ENCODE measurements at places on chromosomes 5 and 9. TPM values are rescaled to one million over a fixed set of nuclear protein-coding genes. Genes with fewer than 3 reads are reported as not detected.

The TPD52L3 gene
- not detected for total RNA-seq

The ARL15 gene
- total RNA-seq = 74.4 TPM

The GTF2H2 gene
- 10.8 TPM for total RNA-seq

DNA sequence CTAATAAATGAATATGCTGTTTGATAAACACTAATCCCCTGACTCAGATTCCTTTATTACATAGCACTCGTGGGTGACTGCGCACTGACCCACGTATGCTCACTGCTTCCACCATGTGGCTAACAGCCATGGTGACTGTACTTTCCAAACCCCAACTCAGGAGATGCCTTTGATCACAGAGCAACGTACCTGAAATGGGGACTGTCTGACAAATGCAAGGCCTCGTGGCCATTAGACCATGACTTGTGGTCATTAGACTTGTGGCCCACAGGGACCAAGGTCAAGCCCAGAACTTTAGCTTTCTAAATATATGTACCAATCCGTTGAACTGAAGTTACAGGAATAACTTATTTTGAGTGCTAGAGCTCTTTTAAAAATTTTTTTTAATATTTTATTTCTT lies 46.6 kb downstream of the CYFIP2 start:
- no peak for DNase-seq

DNA sequence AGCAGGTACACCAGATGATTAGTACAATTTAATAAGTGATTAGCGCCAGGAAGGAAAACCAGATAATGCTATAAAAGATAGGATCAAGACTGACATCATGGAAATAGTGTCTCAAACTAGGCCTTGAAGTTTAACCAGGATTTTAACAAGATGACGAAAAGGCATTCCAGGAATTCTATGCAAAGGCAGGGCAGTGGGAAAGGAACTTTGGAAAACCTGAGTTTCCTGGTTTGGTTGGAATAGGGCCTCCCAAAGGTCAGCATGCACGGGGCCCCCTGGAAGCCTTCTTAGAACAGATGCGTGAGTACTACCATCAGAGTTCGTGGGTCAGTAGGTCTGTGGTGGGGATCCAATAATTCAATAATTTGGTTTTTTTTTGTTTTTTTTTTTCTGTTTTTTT lies 935.2 kb upstream of the DMAC1 start:
- no peak for DNase-seq

DNA sequence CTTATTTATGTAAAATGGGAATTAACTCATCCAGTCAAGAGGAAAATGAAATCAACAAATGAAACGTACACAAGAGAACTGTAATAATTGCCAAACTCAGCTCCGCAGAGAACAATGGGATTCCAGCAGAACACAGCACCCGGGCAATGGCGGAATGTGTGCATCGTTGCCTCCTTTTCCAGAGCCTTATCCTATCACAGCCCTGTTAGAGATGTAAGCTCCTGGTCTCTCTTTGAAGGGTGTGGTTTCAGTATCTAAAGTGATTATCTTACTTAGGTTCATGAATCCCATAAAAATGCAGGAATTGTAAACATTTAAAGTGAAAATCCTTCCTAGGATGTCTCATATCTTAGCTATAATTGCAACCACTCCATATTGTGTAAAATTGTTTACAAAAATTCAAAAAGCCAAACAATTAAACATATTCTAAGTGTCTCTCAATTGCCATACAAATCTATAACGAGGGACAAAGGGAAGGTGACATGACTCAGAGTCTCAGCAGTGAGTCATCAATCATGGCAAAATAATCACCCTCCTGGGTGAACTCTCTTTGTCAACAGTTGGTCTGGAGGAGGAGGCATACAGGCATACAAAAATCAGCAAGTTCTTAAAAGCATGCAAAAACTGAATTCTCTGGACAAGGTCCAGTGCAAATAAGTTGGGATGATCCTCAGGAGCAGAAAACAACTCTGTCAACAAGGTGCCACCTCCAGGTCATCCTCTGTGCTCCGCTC lies 22.6 kb downstream of the SEMA5A start:
- DNase-seq = no peak

Measured in vagina (tissue), 2 donors.